Type B pancreatic cell (in vitro differentiated cells): ENCODE measurements at places on chromosomes 11 and 22. TPM values are rescaled to one million over a fixed set of nuclear protein-coding genes. Genes with fewer than 3 reads are reported as not detected.

RDX gene
- total RNA-seq: 90.7 and 115 TPM in 2 replicates

SCGB1C1 gene
- not detected in 2 replicates for total RNA-seq

APOBEC3G gene
- 5.6 and 8.0 TPM in 2 replicates for total RNA-seq

RNH1 gene
- total RNA-seq: 84.5 and 128 TPM in 2 replicates

MMP8 gene
- total RNA-seq: not detected in 2 replicates

TUBA8 gene
- 1.7 TPM in 1 of 2 replicates, not detected in the other for total RNA-seq

MMP3 gene
- total RNA-seq: not detected in 2 replicates
